Fibroblast of skin of left biceps (primary cell): ENCODE measurements at places on chromosomes 11 and 22.
A peak's percentile ranks its signal among the peaks of the same experiment; 100 is the strongest.

GRCh38 chr11:11966826-11967668, 41.4 kb downstream of the DKK3 start:
- no peak for DNase-seq

- DNase-seq = no peak
Observed at GRCh38 chr11:32891657-32892354, 805 bp upstream of the QSER1 start.

DNA sequence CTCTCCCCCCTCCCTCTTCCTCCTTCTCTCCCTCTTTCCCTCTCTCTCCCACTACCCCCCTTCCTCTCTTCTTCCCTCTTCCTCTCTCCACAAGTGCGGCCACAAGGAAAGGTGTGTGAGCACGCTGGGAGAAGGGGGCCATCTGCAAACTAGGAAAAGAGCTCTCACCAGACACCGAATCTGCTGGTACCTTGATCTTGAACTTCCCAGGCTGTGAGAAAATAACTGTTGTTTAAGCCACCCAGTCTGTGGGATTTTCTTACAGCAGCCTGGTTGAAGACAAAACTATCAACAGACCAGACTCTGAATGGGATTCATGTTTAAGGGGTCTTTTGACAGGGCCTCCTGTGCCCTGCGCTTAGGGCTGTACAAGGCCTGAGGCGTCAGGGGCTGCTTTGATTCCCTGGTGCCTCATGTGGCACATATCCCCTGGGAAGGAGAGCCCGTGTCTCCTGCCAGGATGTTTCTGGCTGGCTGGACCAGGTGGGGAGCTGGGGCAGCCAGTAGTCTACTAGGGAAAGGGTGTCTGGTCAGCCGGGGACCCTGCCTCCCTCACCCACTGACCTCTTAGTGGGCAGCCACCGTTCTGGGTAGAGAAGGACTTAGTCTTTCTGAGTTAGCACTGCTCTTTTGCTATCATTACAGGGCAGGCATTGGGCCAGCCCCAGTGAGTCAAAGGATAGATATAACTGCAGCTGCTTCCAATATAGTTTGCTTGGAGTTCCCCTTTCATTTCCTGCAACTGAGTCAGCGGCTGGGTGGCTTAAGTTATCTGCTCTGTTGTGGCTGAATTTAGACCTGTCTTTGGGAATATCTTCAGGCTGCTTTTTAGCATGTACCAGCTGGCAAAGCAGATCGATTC, 6.2 kb downstream of the PANX1 start:
- DNase-seq = peak; percentile 78

DNA sequence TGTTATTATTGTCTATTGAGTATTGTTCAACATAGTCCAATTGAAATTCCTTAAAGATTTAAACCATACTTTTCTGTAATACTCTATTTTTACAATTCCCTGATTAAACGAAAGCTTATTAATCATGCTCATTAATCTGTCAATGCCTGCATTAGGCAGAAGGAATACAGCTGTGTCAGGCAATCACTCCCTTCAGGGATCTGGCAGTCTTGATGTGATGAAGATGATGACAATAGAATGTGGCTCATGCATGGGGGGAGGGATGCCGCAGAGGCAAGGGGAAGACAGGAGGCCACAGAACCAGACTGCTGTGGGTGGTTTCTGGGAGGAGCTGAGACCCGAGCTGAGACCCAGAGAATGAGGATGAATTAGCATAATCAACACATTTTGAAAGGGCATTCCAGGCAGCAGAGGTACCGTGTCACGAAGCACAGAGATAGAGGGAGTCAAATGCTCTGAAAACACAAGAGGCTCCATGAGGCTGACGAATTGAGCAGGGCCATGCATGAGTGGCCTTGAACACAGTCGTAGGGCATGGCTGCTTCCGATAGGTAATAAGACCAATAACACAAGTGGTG, 1075.5 kb downstream of the OPCML start:
- DNase-seq = peak; percentile 77

GRCh38 chr11:115276799-115277198, 227.4 kb downstream of the CADM1 start:
- DNase-seq = no peak

- no peak for DNase-seq
Observed at GRCh38 chr11:121426476-121427399, 25.4 kb upstream of the SORL1 start.

- DNase-seq = no peak
Observed at GRCh38 chr11:80443177-80443576, 1002.3 kb upstream of the TENM4 start.

DNA sequence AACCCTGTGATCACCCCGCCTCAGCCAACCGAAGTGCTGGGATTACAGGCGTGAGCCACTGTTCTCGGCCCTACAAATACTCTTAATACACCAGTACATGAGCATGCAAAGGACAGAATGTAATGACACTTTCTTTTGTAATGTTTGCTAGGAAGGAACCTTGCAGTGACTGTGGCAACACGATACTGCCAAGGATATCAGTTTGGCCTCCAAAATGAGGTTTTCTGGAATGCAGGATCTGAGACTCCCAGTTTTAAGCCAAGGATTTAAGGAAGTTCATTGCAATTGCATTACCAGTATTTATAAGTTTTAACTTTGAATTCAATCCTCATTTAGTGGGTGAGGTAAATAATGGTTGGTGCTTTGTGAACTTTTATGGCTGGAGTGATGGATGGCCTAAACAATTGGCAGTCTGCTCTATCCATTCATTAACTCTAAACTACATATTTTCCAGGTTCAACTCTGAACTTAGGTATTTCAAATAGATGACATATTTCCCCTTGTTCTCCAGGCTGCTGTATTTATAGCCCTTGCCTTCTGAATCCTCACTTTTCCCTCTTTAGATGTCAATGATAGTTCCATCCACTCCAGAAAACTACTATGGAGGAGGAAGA, 330.3 kb downstream of the C11orf87 start:
- DNase-seq = no peak

DNA sequence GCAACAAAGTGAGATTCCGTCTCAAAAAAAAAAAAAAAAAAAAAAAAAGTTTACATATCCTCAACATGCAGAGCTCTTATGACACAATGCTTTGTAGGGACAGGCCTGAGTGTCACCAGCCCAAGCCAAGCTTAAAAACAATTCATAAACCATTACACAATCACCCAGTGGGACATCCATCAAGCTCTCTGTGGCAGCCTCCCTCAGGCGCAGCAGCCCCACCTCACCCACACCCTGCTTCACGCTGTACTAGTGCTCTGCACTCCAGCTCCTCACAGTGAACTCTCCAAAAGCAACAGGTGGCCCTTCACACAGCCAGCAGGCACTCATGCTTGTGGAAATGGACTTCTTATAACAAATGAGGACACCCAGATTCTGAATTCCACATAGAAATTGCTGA, 3.5 kb upstream of the FOXRED2 start:
- no peak for DNase-seq

- DNase-seq = no peak
Observed at GRCh38 chr11:116078101-116078591, 573.9 kb upstream of the CADM1 start.

- no peak for DNase-seq
Observed at GRCh38 chr22:23271597-23271908, 91.2 kb downstream of the BCR start.

DNA sequence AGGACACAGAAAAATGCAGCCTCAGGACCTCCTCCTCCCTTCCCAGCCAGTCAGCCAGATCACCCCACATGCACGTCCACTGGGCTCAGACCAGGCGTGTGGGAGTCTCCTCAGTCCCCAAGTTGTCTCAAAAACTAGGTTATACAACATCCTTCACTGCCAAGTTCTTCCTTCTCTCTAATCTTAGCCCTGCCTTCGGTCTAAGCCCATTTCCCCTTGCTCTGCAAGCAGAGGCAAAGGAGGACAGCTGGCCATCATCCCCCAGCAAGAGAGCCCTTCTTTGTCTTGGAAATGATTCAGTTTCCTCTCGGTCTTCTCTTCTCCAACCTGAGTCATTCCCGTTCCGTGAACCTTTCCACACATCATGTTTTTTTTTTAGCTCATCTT, 14.0 kb upstream of the NRGN start:
- DNase-seq = peak; percentile 6

GRCh38 chr11:125941619-125942611, 3.9 kb upstream of the VSIG10L2 start:
- no peak for DNase-seq

DNA sequence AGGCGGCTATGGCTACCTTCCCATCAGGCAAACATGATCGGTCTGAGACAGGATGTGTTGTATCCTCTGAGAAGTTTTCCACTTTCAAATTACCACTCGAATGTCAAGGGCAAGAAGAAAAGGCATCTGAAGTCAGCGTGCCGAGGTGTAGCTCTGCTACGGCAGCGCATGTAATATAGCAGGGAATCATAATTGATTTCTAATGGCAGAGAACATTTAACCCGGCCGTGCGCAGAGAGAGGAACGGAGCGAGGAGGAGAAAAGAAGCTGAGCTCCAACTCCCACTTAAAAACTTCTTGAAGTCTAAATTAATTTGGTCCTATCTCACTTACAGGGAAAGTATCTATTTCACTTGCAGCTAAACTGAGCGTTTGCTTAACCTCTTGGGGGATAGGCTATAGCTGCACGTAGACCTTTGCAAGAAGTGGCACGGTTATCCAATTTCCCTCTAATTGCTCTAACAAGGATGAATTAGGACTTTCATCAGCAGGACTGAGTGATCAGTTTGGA, 137.3 kb upstream of the KIRREL3 start:
- no peak for DNase-seq

DNA sequence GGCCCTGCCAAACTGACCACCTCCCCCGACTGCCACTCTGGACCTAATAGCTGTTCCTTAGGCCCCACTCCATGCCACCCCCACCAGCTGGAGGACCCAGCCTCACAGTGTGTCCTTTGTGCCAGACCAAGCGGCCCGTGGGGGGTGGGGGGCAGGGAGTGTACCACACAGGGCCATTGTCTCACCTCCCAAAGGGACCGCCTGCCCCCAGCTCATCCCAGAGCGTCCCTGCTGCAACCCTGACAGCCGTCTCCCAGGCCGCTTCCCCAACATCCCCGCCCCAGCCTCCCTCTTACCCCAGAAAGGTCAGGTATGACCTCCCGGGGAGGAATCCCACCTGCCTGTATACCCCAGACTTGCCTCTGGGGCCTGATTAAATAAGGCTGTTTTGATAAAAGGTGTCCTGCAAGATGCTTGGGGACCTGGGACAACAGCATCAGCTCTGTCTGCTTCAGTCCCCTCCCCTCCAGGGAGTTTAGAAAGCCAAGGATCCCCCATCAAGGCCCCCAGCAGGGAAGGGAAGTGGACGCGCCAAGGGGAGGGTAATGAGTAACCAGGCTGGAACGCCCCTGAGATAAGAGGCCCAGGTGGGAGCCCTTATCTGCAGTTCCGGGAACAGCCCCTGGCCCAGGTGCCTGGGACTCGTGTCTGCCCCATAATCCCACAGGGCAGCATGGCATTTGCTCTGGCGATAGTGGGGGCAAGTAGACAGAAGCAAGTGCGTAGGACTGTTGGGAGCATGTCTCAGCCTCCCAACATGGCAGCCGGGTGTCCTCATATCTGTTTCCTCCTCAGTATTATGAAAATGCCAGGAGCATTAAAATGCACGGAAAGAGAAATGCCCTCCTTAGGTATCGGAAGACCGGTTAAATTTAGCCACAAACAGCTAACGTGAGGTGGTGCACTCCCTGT, 9.0 kb downstream of the CDC42EP1 start:
- DNase-seq = no peak

DNA sequence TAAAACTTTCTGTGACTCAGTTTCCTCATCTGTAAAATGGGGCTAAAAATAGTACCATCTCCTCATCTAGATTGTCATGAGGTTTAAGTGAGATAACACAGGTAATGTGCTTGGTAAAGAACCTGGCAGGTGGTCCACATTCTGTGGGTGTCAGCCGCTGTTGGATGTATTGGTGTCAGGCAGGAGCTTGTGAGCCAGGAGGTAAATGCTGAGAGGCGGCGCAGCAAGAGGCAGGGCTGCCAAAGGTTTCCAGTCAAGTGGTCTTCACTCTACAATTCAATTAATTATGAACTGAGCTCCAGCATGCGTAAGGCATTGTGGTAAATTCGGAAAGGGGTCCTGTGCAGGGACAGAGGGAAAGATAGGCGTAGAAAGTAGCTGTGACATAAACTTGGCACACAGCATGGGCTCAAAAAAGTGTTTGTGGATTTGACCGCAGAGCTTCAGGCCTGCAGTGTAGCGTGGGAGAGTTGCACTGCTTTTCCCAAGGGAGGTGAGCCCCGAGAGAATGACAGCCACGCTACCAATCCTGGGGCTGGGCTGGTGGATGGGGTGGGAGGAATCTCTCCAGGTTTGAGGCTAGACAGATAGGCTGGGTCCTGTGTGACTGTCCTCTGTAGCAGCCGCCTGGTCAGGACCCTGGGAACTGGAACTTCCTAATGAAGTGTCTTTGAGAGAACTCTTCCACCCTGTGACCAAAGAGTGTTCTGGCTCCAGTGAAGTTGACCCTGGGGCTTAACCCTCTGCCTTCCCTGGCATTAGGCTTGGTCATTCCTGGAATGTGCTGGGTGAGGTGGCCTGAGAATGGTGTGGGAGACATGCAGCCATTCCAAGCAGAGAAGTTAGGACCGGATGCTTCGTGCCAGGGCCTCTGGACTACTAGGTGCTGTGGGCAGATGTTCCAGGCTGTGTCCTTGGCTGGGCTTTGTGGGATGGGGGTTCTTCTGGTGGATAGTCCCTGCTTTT, 122.4 kb downstream of the FEZ1 start:
- DNase-seq = no peak

DNA sequence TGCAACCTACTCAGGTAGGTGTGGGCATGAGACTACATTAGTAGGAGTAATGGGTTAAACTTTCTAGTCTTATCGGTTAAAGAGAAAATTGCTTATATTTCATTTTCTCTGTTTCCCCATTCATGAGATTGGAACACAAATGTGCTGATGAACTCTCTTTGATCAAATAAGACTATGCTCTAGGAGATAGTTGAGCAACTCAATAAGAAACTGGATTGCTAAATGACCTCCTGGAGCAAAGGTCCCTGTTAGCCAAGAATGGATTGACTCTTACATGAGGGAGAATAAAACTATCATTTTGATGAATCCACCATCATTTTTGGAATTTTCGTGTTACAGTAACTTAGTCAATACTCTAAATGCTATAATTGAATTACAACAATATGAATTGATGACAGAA, 11.1 kb upstream of the NOX4 start:
- DNase-seq = no peak

GRCh38 chr11:128741916-128742315, 48.0 kb downstream of the FLI1 start:
- no peak for DNase-seq
